ENCODE measurements at places on chromosomes 7 and 10.

- no peak for DNase-seq
Measured at GRCh38 chr7:49597805-49598204, 175.6 kb upstream of the VWC2 start.

DNA sequence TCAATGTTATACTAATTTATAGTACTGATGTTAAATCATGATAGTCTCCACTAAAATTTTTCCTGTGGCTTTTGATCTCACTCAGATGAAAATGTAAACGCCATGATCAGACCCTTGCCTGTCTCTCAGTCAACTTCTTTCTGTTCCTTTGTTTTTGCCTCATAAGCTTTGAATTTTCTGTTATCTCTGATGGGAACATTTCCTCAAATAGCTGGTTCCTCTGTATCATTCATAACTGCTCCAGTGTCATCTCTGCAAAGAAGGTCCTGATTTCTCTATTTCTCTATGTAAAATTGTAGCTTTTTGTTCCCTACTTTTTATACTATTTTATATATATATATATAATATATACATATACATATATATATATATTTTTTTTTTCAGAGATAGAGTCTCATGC is 67.5 kb downstream of the GPR141 start:
- no peak for DNase-seq

- no peak for DNase-seq
Measured at GRCh38 chr10:21265622-21266021, 259.9 kb downstream of the SKIDA1 start.

GRCh38 chr10:120345186-120345585 is 111.8 kb upstream of the PLPP4 start:
- no peak for DNase-seq

DNA sequence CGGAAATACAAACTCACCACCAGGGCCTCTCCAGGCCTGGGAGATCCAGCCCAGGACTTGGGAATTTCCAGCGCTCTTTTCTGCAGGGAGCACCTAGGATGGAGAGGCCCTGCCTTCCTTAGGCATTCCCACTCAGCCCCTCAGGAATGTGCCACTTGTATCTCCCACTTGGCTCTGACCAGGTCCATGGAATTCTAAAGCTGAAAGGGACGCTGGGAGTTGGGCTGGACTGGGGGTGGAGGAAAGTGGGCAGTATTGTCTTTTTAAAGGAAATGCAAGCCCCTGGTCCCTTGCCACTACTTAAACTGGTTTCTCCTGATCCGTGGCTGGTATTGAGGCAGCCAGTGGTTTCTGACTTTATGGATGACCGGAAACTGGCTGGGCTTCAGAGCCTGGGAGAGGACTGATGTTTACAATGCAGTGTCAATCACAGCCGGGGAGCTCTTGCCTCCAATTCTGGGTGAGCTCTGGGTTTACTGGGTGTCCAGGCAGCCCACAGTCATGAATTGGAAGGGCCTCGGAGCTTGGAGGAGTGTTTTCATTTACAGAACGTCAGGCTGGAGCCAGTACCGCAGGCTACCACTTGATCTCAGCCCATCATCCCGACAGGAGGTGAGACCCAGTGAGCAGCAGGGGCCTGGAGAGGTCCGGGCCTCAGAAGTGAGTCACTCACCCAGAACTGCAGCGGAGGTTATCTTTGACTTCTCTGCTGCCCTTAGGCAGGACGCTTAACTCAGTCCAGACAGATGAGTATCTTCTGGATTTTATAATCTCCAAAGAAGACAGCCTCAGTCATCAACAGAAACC is 27.3 kb downstream of the AGAP3 start:
- DNase-seq: no peak

All from GDM1 (cell line).